ENCODE measurements at places on chromosomes 5 and 9.

DNA sequence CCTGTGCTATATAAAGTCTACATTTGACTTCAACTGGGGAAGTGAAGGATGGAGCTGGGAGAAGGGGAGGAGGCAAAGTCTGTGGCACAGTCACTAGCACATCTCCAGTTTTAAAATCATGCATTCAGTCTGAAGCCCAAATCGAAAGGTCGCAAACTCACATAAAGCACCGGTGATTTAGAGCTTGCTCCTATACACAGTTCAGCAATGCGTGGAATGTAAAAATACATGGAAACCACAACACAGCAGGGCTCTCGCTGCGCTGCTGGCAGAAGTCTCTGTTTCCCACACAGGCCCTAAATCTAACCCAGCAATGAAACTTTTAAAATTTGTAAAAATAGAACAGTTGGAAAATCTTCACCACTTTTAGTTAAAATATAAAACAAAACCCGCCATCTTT, 68.2 kb downstream of the EBF1 start:
- peak; percentile 89 for DNase-seq

GRCh38 chr5:98464737-98465330, 308.6 kb upstream of the RGMB start:
- no peak for DNase-seq

DNA sequence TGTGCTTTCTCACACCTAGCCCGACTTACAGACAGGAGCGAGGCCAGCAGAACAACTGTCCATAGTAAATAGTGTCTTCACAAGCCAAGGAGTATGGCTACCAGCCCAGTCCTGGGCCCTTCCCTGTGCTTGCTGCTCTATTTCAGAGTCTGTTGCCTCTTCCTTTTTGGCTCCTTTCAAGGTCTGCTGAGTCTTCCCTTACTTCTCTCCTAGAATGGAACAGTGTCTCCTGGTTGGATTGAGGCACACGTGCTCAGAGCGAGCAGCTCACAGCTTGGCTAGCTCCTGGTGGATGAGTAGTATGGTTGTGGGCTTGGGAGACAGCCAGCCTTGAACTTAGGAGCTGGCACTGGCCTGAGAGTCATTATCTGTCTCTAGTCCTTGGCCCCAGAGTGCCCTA, 72.8 kb downstream of the TLE4 start:
- DNase-seq: no peak

DNA sequence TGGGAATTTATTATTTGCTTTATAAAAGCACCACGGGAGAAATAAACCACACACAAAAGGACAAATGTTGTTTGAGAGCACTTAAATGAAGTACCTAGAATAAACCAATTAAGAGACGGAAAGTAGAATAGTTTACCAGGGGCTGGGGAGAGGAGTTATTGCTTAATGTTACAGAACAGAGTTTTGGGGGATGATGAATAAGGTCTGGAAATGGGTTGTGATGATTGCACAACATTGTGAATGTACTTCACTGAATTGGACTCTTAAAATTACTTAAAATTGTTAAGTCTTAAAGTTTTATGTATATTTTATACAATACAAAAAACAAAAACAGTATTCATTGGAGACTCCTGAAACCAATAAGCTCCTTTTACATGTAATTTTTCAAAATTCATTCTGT, 1.5 kb downstream of the ZBTB43 start:
- peak; percentile 8 for DNase-seq

- DNase-seq: peak; percentile 41
These were observed 93.6 kb downstream of the CYFIP2 start for GRCh38 chr5:157359356-157360055.

DNA sequence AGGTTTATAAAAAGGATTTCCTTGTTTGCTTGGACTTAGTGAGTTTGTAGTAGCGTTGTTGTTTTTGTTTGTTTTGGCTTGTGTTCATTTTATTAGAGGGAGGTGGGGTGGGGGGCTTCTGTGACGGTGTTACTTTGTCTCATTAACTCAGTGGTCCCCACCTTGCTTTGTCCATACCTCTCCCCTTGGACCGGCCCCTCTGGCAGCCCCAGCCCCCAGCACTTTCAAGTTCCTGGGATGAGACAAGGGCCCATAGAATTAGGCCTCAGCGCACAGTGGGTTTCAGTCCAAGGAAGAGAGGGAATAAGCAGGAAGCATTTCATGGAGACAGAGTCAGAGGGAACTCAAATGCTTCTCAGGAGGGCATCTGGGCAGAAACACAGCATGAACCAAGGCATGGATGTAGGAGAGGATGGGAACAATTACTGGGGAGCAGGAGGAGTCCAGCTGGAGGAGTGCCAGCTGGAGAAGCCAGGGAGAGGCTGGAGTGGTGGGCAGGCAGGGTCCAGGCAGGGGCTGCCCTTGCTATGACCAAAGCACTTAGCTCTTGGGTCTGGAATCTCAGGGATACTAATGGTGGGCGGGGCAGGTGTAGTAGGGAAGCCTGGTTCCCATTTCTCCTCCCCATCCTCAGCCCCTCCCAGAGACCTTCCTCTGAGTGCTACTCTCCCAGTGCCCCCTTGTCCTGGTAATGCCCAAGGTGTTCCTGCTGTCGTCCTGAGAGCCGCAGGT, 23.5 kb upstream of the ENHO start:
- DNase-seq: no peak

Data from fibroblast of skin of right biceps (primary cell).